ENCODE measurements at places on chromosomes 2 and 18. TPM values are rescaled to one million over a fixed set of nuclear protein-coding genes. Genes with fewer than 3 reads are reported as not detected.

- DNase-seq, result no peak
- peaks cover 2% of the 10 kb centered on the region for H3K36me3 ChIP-seq
- H3K27me3 ChIP-seq, result peaks cover 31% of the 10 kb centered on the region
- no peak overlapping the region for H3K27ac ChIP-seq
Observed at GRCh38 chr18:21163647-21164547, 52.3 kb upstream of the ROCK1 start.

The PSD4 gene
- total RNA-seq, result 141 TPM

DNA sequence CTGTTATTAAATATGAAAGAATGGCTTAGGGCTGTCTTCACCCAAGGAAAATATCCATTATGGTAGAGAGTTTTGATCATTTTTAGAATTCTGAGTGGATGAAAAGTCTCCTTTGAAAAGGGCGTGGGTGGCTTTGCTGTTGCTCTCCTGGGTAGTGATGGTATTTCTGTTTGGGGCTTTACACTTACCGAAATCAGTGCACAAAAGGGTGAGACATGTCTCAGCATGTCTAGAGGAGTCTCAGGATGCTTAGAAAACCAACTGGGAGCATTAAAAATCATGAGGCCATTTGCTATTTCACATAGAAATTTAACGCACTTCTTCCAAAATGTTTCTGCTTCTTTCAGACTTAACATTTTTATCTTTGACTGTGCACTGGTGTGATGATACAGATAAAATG, 49.6 kb downstream of the ZCCHC2 start:
- H3K4me3 ChIP-seq, result no peak overlapping the region
- DNase-seq, result no peak
- H3K4me1 ChIP-seq, result peaks cover 10% of the 10 kb centered on the region
- H3K27me3 ChIP-seq, result no peaks in the 10 kb centered on the region
- H3K27ac ChIP-seq, result peak overlapping the region; percentile 73

The WNT10A gene
- total RNA-seq, result 5.5 TPM

DNA sequence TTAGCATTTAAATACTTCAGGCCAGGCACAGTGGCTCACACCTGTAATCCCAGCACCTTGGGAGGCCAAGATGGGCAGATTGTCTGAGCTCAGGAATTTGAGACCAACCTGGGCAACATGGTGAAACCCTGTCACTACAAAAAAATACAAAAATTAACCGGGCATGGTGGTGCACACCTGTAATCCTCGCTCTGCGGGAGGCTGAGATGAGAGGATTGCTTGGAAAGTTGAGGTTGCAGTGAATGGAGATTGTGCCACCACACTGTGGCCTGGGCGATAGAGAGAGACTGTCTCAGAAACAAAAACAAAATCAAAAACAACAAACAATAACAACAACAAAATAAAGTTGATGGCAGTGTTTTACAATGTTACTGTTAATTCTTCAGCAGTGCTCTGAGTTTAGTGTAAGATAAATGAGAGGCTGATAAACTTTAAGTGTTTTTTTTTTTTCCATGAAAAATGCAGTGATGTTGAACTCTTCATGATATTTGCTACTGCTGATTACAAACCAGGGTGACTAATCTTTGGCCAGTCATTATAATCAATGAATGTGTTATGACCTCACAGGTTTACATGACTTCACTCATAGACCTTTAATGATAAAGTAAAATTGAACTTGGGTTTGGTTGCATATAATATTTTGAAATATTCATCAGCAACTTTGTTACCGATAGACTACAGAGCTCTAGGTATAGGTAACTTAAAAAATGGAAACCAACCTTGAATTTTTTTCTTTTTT, 2.5 kb downstream of the ITGAV start:
- no peak overlapping the region for H3K4me3 ChIP-seq
- no peaks in the 10 kb centered on the region for H3K27me3 ChIP-seq
- H3K4me1 ChIP-seq, result peaks cover 31% of the 10 kb centered on the region
- no peak for DNase-seq
- peaks cover 5% of the 10 kb centered on the region for H3K36me3 ChIP-seq

GRCh38 chr18:27428120-27428519, 243.0 kb upstream of the CHST9 start:
- H3K36me3 ChIP-seq, result no peaks in the 10 kb centered on the region
- H3K4me3 ChIP-seq, result no peak overlapping the region
- H3K4me1 ChIP-seq, result no peaks in the 10 kb centered on the region
- no peaks in the 10 kb centered on the region for H3K27me3 ChIP-seq
- DNase-seq, result no peak
- H3K27ac ChIP-seq, result no peak overlapping the region

The FN1 gene
- total RNA-seq, result 0.75 TPM

DNA sequence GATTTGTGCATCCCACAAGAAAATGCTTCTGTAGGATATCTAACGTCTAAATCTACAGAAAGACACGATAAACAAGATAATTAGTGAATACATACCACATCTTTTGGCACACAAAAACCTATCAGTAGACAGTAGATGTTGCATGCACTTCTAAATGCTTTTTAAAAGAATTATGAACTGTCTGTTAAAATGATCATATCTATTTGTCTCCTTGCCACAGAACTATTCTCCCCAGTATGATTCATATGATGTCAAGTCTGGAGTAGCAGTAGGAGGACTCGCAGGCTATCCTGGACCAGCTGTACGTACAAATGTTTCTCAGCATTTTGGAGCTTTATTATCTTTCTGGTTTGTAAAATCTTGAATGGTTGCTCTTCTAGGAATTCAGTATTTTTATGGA, 12.7 kb downstream of the COL3A1 start:
- no peaks in the 10 kb centered on the region for H3K36me3 ChIP-seq
- DNase-seq, result no peak
- H3K27ac ChIP-seq, result no peak overlapping the region

The ALPI gene
- total RNA-seq, result not detected

DNA sequence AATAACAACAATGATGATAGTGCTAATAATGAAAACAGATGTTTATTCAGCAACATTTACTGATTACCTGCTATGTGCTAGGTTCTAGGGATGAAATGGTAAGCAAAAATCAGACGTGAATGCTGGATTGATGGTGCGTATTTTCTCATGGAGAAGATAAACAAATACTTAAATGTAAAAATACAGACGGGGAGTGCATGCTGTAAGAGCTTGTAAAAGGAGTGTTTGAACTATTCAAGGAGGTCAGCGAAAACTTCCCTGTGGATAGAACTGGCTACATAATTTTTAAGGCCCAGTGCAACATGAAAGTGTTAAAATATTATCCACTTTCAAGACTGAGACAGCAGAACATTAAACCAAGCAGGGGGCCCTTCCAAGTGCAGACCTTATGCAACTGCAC, 22.1 kb downstream of the MTX2 start:
- no peaks in the 10 kb centered on the region for H3K27me3 ChIP-seq
- no peak overlapping the region for H3K4me3 ChIP-seq
- no peak overlapping the region for H3K27ac ChIP-seq
- no peaks in the 10 kb centered on the region for H3K36me3 ChIP-seq
- no peak for DNase-seq

GRCh38 chr2:241657786-241658254, 20.3 kb downstream of the ATG4B start:
- no peak overlapping the region for H3K4me3 ChIP-seq
- peaks cover 3% of the 10 kb centered on the region for H3K4me1 ChIP-seq
- H3K27me3 ChIP-seq, result no peaks in the 10 kb centered on the region

The GKN2 gene
- total RNA-seq, result not detected

DNA sequence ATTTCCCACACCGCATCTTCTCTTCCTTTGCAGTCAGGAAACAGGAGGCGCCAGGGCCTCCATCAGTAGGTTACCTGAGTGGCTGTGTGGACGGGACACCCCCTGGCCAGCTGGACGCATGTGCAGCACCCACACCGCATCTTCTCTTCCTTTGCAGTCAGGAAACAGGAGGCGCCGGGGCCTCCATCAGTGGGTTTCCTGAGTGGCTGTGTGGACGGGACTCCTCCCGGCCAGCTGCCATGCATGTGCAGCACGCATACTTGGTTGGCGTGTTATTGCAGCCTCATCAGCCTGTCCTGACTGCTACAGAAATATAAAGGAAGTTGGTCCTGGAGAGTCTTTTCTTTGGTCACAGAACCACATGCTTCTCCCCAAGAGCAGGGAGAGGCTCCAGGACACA, 74.6 kb downstream of the DCDC2C start:
- H3K4me3 ChIP-seq, result no peak overlapping the region
- H3K4me1 ChIP-seq, result peaks cover 4% of the 10 kb centered on the region
- no peaks in the 10 kb centered on the region for H3K36me3 ChIP-seq
- no peak overlapping the region for H3K27ac ChIP-seq
- no peak for DNase-seq
- peaks cover 33% of the 10 kb centered on the region for H3K27me3 ChIP-seq

The RSAD2 gene
- total RNA-seq, result 4.7 TPM

The PXDN gene
- total RNA-seq, result not detected

DNA sequence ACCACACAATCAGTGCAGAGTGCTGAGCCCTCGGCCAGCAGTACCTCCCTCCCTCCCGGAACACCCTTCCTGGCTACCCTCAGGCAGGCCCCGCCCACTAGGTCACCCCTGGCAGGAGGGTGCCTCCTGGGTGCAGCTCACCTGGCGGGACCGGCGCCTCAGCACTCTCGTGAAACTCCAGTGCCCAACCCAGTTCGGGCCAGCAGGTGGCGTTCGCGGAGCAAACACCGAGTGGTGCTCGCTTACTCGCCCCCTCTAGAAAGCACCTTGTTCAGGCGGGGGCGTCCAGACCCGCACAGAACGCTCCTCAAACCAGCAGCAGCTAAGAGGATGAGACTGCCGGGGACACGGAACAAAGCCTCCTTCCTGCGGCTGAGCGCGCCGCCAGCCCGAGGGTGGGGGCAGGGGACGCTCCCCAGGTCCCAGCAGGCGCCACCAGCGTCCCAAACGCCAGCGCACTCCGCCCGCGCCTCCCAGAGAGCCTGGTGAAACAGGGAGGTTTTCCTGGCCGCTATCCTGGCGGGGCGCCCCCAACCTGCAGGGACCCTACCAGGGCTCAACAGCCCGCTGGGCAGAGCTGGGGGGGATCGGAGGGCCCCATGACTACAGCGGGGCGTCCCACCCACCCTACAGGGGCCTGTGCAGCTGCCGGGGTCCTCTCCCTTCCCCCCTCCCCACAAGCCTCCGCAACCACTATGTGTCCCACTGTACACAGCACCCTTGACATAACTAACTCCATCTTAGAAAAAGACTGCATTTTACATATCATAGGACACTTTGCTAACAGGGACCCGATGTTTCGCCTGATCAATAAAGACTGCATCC, 44.7 kb downstream of the MRPS5 start:
- peak; percentile 87 for DNase-seq
- peak overlapping the region; percentile 94 for H3K27ac ChIP-seq
- H3K36me3 ChIP-seq, result no peaks in the 10 kb centered on the region
- H3K4me3 ChIP-seq, result peak overlapping the region; percentile 85
- no peaks in the 10 kb centered on the region for H3K27me3 ChIP-seq
- H3K4me1 ChIP-seq, result peaks cover 50% of the 10 kb centered on the region

DNA sequence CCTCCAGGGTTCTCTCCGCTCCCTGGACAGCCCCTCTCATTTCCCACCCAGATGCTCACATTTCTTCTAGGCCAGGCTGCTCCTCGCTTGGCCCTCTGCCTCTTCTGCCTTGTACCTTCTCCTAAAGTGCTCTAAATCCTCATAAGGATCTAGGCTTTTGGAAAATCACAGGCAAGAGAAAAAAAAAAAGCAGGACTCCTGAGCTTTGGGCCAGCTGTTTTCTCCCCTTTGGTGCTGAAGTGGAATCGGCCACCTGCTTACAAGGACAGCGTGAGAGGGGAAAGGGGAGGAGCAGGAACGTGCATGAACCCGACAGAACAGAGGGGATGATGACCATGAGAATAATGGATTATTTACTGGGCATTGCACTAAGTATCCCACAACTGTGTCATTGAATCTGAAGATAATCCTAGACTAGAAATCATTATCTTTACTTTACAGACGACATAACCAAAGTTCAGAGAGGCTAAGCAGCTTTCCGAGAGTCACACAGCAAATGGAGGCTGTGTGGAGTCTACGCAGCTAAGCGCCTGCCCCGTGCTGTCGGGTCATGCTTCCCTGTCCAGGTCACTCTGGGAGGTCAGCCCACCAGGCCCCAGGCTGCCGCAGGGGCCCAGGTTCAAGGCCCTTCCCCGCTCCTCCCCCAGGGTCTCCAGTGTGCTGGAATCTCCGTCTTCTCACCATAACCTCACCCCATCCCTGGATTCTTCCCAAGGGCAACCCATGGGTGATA, 141.9 kb downstream of the PXDN start:
- no peaks in the 10 kb centered on the region for H3K27me3 ChIP-seq
- H3K4me3 ChIP-seq, result no peak overlapping the region
- no peaks in the 10 kb centered on the region for H3K4me1 ChIP-seq
- DNase-seq, result no peak
- H3K36me3 ChIP-seq, result no peaks in the 10 kb centered on the region

The CFAP65 gene
- not detected for total RNA-seq

DNA sequence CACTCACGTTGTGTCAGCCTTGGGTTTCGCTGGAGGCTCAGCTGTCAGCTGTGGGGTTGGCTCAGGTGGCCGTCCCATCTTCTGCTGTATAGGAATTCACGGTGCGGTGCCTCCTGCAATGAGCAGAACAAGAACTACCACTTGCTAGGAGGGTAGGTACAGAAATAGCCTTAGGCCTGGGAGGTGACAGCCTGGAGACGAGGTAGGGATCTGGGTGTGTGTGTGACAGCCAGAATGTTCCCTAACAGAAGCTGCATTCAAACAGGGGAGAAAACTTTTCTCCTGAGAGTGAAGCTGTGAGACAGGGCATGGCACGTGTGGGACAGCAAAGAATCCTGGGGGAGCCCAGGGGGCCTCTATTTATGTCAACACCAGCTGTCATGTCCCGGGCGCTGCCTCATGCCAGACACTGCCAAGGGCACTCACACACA, 8.4 kb upstream of the MAL start:
- DNase-seq, result no peak
- H3K4me3 ChIP-seq, result no peak overlapping the region
- peaks cover 5% of the 10 kb centered on the region for H3K27me3 ChIP-seq
- no peak overlapping the region for H3K27ac ChIP-seq
- peaks cover 6% of the 10 kb centered on the region for H3K4me1 ChIP-seq

The SERPINB13 gene
- total RNA-seq, result not detected

The CCBE1 gene
- total RNA-seq, result not detected

GRCh38 chr2:159262904-159263303, 23.6 kb downstream of the WDSUB1 start:
- H3K36me3 ChIP-seq, result peaks cover 16% of the 10 kb centered on the region
- no peak for DNase-seq
- H3K27me3 ChIP-seq, result no peaks in the 10 kb centered on the region
- no peak overlapping the region for H3K4me3 ChIP-seq
- H3K4me1 ChIP-seq, result peaks cover 8% of the 10 kb centered on the region

DNA sequence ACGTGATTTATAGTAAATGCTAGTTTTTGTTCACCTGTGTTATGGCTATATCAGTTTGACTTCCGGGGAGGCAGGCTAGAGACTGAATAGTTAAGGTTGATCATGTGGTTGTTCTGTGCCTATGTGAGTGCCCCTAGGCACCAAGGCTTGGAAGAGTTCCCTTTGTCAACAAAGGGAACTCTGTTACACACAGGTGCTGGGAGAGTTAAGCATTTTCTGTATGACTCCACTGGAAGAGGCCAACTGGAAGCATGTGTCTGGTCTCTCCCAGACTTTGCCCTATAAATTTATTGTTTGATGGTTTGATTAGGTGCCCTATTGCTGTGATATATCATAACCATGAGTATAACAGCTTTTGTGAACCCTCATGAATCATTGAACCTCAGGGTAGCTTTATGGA, 63.8 kb downstream of the ARL6IP6 start:
- H3K4me3 ChIP-seq, result no peak overlapping the region
- H3K27me3 ChIP-seq, result peaks cover 25% of the 10 kb centered on the region
- DNase-seq, result no peak
- no peak overlapping the region for H3K27ac ChIP-seq
- peaks cover 2% of the 10 kb centered on the region for H3K4me1 ChIP-seq

GRCh38 chr2:220106065-220106464, 478.6 kb downstream of the SLC4A3 start:
- H3K36me3 ChIP-seq, result no peaks in the 10 kb centered on the region
- no peak overlapping the region for H3K27ac ChIP-seq
- no peak overlapping the region for H3K4me3 ChIP-seq
- no peak for DNase-seq
- H3K27me3 ChIP-seq, result peaks cover 7% of the 10 kb centered on the region
- no peaks in the 10 kb centered on the region for H3K4me1 ChIP-seq

Data from T-helper 17 cell (primary cell).